Right lobe of liver (tissue), 6 donors: ENCODE measurements at places on chromosomes 7 and 10. TPM values are rescaled to one million over a fixed set of nuclear protein-coding genes. Genes with fewer than 3 reads are reported as not detected.

- no peaks in the 10 kb centered on the region for H3K4me1 ChIP-seq
- no peak for DNase-seq
- H3K27me3 ChIP-seq = no peaks in the 10 kb centered on the region
- H3K4me3 ChIP-seq = no peak overlapping the region
- peak overlapping the region; percentile 81 for H3K27ac ChIP-seq
These were observed 168.0 kb upstream of the PHYHIPL start for GRCh38 chr10:59008452-59008851.

- no peaks in the 10 kb centered on the region for H3K4me1 ChIP-seq
- peaks cover 64% of the 10 kb centered on the region for H3K36me3 ChIP-seq
- no peak overlapping the region for H3K4me3 ChIP-seq
- no peak overlapping the region for H3K27ac ChIP-seq
These were observed 14.7 kb upstream of the CPED1 start for GRCh38 chr7:120973849-120974248.

GRCh38 chr7:112594397-112594796, 113.6 kb downstream of the LSMEM1 start:
- H3K27me3 ChIP-seq = no peaks in the 10 kb centered on the region
- H3K36me3 ChIP-seq = no peaks in the 10 kb centered on the region
- no peak for DNase-seq
- H3K27ac ChIP-seq = no peak overlapping the region
- H3K4me3 ChIP-seq = no peak overlapping the region
- H3K4me1 ChIP-seq = no peaks in the 10 kb centered on the region

- peak; percentile 17 for DNase-seq
- no peaks in the 10 kb centered on the region for H3K36me3 ChIP-seq
- H3K4me3 ChIP-seq = no peak overlapping the region
These were observed 279.0 kb downstream of the ELFN1 start for GRCh38 chr7:1948887-1949680.

GRCh38 chr10:82817676-82818422, 942.9 kb downstream of the NRG3 start:
- H3K4me3 ChIP-seq = no peak overlapping the region
- H3K27ac ChIP-seq = no peak overlapping the region
- H3K36me3 ChIP-seq = no peaks in the 10 kb centered on the region
- no peaks in the 10 kb centered on the region for H3K27me3 ChIP-seq

- no peak overlapping the region for H3K27ac ChIP-seq
- H3K4me3 ChIP-seq = no peak overlapping the region
- no peaks in the 10 kb centered on the region for H3K36me3 ChIP-seq
- DNase-seq = no peak
- H3K27me3 ChIP-seq = no peaks in the 10 kb centered on the region
- H3K4me1 ChIP-seq = no peaks in the 10 kb centered on the region
These were observed 56.5 kb downstream of the MAP3K8 start for GRCh38 chr10:30490289-30491000.

GRCh38 chr10:24721229-24722106, 2.2 kb downstream of the ARHGAP21 start:
- peak overlapping the region; percentile 79 for H3K4me3 ChIP-seq
- peak overlapping the region; percentile 95 for H3K27ac ChIP-seq
- no peak for DNase-seq
- H3K27me3 ChIP-seq = no peaks in the 10 kb centered on the region

DNA sequence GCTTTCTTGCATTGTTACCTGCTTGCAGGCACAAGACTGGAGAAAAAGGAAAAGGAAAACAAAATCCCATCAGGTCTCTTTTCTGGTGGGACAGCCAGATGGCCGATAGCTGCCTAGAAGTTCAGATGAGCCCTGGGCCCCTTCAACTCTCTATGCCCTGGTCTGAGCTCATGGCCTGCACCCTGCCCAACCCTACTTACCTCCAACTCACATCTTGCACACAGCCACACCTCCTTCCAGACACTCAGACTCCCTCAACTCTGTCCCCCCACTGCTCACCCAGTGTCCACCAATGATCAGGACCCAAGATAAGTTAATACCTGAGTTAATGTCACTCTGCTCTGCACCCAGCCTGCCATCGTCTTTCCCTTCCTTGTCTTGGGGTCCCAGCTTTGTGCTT, 10.9 kb downstream of the RBP3 start:
- H3K27ac ChIP-seq = no peak overlapping the region
- no peak overlapping the region for H3K4me3 ChIP-seq
- no peaks in the 10 kb centered on the region for H3K36me3 ChIP-seq
- no peaks in the 10 kb centered on the region for H3K4me1 ChIP-seq
- H3K27me3 ChIP-seq = no peaks in the 10 kb centered on the region

DNA sequence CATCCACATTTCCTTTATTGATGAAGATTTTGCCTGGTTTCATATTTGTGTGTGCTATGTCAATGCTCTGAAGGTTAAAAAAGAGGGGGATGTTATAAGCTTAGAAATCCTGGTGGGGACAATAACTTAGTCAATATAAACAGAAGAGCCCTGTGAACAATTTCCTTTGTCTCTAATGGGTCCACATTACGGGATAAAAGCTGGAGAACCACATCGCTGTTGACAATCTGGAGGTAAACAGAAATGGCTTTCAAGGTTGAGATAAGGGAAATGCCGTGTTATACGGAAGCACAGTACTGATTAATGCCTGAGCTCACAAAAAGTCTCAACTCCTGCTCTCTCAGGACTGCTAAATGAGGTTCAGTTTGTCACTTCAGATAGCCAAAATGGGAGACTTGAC, 16.8 kb downstream of the ASAH2 start:
- H3K27me3 ChIP-seq = no peaks in the 10 kb centered on the region
- DNase-seq = no peak
- no peak overlapping the region for H3K4me3 ChIP-seq
- H3K36me3 ChIP-seq = no peaks in the 10 kb centered on the region
- no peak overlapping the region for H3K27ac ChIP-seq
- H3K4me1 ChIP-seq = no peaks in the 10 kb centered on the region

WNT8B gene
- not detected for total RNA-seq

HMX2 gene
- total RNA-seq = not detected

HECTD2 gene
- total RNA-seq = 1.9 TPM

ENTPD1 gene
- total RNA-seq = 4.1 TPM
